Foreskin keratinocyte (primary cell): ENCODE measurements at places on chromosomes 3 and 15.

DNA sequence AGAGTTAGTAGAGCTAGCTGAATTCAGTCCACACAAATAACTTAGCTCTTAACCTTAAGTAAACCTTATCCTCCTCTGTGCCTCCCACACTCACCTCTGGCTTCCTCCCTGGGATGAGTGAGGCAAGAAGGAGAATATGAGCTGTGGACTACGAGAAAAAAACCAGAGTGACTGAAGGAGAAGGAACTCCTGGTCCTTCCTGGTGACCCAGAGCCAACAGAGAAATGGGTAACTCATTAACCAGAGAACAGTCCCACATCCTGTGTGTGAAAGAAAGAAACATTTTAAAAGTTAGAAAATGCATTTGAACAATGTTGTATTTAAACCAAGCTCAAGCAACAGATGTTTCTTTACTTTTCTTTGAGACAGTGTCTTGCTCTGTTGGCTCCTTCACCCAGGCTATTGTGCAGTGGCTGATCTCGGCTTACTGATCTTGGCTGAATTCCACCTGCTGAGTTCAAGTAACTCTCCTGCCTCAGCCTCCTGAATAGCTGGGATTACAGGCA, 27.5 kb upstream of the FAM81A start:
- DNase-seq: no peak

- peak; percentile 62 for DNase-seq
These were observed 16.5 kb downstream of the EMC3 start for GRCh38 chr3:9970020-9970652.

DNA sequence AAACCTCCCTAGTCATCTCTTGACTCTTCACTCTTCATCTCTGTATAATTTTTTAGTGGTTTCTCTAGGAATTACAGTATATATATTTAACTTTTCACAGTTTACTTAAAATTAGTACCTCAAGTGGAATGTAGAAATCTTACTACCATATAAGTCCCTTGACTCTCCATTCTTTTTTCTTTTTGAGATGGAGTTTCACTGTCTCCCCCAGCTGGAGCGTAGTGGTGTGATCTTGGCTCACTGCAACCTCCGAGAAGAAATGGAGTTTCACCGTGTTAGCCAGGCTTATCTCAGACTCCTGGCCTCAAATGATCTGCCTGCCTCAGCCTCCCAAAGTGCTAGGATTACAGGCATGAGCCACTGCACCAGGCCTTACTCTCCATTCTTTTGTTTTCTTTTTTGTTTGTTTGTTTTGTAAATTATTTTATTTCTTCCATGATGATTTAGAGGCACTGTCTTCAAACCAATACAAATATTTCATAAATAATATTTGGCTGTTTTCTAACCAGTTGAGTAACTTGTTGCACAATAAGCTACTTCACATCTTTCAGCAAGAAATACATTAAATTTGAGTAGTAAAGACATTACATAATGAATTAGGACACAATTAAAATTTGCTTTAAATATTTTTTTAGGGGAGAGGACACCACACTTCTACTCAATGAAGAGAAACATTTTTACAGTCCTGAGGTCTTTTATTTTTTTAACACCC, 144.8 kb downstream of the RBPMS2 start:
- no peak for DNase-seq

DNA sequence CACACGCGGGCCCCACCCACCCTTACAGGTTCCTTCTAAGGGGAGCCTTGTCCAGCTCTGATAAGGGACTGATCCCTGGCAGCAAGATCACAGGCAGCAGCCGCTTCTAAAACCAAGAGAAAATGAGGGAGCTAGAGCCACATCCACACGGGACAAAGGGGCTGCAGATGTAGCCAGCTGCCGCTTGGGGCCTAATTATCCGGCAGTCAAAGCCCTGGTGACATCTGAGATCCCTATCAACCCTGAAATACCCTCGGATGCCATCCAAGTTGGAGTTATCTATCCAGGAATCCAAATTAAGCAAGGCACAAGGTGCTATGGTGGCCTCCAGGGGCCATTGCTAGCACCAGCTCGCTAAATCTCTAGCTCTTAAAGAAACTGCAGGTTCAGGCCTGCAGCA, 248.3 kb downstream of the VPS13C start:
- no peak for DNase-seq

DNA sequence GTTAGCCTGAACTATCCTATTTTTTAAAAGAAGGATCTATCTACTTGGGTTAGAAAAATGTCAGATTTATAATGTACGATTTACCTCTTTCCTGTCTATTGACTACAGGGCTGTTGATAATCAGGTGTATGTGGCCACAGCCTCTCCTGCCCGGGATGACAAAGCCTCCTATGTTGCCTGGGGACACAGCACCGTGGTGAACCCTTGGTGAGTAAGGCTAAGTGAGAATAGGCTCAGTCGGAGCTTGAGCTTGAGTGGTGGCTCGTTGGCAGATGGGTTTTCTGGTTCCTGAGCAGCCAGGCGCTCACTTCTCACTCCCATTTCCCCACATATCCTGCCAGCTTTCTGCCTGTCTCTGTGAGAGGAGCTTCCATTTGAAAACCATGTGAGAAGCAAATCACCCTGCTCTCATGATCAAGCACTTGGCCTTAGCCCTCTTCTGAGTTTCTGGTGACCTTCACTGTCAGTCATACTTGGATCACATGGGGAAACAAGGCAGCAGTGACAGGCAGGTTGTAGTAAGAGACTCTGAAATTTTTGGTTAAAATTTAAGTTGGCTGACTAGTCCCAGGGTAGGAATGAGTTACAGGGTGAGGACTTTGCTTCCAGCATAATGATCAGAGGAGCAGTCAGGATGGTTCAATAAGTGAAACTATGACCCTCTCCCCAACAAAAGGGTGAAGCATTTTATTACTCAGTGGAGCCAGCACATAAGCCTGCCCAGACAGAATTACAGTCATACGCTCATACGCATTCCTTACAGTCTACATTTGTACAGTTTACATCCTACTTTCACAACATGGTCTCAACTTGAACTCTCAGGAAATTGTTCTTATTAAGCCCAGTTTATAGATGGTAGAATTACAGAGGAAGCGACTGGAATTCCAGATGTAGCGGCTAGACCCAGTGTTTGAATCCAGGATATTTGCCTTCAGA, 18.0 kb downstream of the NIT2 start:
- DNase-seq: peak; percentile 36

GRCh38 chr3:18656410-18656809, 231.3 kb upstream of the SATB1 start:
- no peak for DNase-seq

- peak; percentile 48 for DNase-seq
These were observed 66.1 kb downstream of the NOX5 start for GRCh38 chr15:69080295-69081248.

- no peak for DNase-seq
These were observed 249.4 kb upstream of the KCNH8 start for GRCh38 chr3:18898911-18899310.

GRCh38 chr3:148720873-148721272, 23.2 kb downstream of the AGTR1 start:
- no peak for DNase-seq

DNA sequence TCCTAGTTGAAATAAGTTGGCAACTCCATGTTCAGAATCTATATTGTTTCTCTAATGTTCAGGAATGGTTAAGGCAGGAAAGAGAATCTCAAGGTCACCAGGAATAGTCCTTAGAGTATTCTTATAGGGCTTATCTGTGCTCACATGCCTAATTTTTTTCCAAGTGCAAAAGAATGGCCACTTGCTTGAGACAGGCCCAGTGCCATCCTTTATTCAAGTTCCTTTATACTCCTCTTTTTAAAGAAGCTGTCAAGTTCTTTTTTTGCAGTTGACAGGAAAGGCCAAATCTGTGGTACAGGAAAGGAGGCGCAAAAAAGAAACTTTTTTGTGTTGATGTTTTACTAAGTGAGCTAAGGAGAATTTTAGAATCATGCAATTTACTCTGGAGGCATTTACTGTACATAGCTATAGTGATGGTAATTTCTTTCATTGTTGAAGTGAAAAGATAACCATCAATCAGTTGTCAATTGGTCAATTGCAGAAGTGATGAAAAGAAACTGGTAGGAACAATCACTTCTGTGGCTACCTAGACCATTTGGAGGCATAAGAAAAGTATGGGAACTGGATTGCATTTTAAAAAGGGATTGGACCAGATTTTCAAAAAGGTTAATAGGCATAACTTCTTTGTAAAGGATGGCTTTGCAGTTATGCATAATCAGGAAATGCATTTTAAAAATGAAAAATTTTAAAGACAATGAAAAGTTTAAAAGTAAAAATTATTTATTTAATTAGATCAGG, 102.5 kb upstream of the SOX2 start:
- no peak for DNase-seq

DNA sequence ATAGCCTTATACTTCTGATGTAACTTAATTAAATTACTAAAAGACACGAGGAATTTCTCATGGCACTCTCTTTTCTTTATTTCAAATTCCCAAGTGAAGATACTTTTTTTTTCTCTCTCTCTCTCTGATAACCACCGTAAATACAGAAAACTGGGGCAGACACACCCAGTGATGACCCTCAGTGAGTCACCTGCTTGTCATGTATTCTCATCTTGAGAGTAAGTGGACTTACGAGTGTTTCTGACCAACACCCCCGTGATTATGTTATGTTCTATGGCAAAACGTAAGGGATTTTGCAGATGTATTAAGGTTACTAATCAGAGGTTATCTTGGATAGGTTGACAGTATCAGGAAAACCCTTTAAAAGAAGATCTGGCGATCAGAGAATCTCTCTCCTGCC, 348.8 kb upstream of the ZNF717 start:
- no peak for DNase-seq

DNA sequence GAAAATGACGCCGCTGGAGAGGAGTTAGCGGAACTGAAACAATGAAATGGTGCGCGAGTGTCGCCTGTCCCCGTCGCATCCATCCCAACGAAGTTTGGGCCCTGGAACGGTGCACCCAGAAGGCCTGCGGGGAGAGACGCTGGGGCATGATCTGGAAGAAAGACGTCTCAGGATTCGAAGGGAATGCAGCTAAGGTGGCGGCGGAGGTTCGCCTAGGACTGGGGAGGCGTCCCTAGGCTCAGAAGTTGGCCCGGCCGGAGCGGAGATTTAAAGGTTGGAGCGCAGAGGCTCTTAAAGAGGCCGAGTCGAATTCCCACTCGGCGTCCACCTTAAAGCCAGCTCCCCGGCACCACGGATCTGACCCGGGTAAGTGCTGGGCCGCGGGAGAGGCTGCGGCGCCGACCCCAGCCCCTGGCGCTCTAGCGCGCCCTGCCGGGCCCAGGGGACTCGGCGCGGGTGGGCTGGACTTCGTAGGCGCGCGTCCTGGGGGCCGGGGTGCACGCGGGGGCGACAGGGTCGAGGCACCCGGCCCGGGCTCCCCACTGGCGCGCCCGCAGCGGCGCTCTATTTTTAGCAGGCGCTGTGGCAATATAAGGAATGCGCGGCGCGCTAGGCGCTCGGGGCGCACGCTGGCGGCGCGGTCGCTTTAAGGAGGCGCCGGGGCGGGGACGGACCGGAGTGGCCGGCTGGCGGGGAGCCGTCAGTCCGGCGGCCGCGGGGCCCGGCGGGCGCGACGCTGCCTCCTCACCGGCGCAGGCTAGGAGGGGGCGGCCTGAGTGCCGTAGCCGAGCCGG, at the start of gene MRAS:
Gene MRAS, plus strand, starts transcription at position 620 of the 794 bp plus-strand sequence. CDS start 24,305 bp downstream, outside the sequence.
- no peak for DNase-seq

DNA sequence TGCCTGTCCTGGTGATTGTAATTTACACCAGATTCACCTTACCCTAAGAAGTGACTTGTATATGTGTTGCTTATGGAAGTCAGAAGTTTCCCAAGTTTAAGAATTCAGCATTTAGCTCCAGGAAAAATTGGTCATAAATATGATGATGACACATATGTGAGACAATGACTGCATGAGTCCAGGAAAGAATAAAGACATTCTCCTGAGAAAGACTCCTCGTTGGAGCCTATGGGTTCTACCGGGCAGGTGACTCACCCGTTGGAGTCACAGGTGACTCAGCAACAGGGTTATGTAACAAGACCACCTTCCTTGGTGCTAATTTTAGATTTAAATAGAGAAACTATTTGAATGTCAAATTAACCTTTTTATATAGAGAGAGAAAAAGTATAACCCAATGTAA, 662.4 kb downstream of the FHIT start:
- peak; percentile 85 for DNase-seq

- no peak for DNase-seq
These were observed 16.6 kb upstream of the ADIPOQ start for GRCh38 chr3:186825872-186826409.

DNA sequence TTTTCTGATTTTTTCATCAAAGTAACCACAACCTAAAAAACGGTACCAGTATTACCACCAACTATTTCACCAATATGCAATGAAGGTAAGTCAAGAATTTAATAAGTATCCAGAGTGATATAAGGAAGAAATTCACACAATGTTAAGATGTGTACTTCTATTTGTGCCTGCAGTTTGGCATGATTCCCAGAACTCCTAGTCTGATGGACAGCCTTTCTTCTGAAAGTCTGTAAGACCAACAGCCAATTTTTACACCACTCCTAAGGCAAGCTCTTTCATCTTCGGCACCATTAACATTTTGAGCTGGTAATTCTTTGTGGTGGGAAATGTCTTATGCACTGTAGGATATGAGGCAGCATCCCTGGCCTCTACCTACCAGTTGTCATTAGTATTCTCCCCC, 108.3 kb downstream of the VPS13C start:
- DNase-seq: no peak

DNA sequence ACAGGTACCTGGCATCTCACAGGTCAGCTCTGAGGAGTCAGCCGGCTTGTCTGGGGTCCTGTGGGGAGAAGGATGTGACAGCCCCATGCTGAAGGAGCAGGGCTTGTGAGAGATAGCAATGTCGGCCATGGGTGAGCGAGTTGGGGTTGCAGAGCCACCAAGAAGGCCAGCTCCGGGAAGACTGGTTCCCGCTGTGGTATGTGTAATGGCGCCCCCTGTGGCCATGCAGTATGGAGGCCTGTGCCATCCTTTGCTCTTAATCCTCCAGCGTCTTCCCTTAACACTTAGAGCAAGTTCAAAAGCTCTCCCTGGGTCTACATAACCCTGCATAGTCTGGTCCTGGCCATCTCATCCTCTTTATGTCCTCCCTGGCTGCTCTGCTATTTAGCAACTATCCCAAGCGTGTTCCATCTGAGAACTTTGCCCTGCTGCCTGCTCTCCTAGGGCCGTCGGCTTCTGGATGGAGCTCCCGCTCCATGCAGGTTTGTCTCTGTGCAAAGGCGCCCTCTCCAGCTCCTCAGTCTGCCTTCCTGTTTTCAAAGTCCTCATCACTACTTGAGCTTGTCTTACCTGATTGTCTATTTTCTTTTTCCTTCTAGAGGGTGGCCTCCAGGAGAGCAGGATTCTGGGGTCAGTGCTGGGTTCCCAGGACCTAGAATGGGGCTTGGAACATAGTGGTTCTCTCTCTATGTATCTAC, 40.8 kb upstream of the IQCF6 start:
- DNase-seq: no peak

DNA sequence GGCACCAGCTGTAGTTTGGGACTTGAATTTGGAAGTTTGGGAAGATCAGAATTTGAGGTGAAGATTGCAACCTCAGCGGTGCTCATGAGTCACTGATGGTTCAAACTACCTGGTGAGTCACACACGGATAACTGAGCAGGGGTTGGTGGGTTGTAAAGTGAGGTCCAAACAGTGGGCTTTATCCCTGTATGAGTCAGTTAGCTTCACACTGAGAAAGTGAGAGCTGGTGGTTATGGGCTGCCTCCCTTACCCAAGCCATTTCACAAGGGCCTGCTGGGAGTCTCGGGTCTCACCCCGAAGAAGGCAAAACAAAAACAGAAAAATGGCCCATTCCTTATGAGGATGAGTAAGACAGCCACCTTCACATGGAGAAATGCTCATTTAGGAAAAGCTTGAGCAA, 77.0 kb downstream of the ITGA11 start:
- no peak for DNase-seq

GRCh38 chr15:58771621-58772250, 634 bp downstream of the MINDY2 start:
- peak; percentile 30 for DNase-seq

GRCh38 chr15:98439523-98439942, 208.8 kb upstream of the IGF1R start:
- no peak for DNase-seq
